NT2/D1 (cell line): ENCODE measurements at places on chromosomes 13 and 19.

DNA sequence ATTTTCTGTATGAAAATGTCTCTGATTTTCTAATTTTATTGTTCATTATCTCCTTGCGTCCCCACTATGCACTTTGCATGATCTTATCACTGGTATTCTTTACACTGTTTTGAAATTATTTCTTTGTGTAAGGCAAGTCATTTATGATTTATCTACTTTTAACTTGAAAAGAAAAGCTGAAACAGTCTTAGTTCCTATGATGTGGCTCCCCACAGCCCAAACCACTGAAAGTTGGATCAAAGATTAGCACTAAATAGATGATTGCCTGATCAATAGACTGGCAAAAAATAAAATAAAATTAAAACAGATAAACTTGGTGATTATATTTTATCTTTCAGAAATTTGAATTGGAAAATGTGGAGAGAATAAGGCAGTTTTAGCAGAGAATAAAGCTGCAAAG, 1101.9 kb downstream of the PCDH9 start:
- no peak for DNase-seq

DNA sequence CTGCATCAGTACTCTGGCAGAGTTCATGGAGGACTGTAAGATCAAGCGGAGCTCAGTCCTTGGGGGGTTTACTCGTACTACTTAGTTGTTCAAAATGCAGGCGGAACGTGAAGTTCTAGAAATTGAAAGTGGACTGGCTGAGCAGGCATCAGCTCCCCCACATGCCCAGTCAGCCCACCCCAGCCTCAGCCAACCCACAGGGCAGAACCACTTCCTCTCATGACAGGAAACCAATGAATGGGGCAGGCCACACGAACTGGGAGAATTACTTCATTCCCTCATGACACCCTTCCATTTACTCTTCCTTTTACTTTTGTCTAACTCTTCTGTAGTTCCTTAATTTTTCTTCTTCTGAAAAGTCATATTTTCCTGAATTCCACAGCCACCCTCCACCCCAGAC, 71.9 kb downstream of the FLT1 start:
- DNase-seq = no peak

DNA sequence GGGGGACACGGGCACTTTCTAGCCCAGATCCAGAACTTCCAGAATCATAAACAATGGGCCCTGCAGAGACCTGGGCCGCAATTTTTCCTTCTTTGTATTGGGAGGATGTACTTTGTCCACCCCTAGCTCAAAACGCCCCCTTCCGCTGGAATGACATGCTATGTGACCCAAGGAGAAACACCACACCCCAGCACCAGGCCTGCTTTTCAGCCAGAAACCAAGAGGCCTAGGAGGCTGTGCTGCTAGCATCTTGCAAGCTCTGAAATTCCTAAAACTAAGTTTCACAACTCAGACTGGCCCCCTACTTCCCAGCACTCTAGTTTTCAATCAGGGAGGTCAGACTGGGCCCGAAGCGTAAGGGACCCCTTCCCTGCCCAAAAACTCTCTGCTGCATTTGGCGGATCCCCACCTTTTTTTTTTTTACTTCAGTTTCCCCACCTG, 538 bp downstream of the LSM4 start:
- no peak for DNase-seq

DNA sequence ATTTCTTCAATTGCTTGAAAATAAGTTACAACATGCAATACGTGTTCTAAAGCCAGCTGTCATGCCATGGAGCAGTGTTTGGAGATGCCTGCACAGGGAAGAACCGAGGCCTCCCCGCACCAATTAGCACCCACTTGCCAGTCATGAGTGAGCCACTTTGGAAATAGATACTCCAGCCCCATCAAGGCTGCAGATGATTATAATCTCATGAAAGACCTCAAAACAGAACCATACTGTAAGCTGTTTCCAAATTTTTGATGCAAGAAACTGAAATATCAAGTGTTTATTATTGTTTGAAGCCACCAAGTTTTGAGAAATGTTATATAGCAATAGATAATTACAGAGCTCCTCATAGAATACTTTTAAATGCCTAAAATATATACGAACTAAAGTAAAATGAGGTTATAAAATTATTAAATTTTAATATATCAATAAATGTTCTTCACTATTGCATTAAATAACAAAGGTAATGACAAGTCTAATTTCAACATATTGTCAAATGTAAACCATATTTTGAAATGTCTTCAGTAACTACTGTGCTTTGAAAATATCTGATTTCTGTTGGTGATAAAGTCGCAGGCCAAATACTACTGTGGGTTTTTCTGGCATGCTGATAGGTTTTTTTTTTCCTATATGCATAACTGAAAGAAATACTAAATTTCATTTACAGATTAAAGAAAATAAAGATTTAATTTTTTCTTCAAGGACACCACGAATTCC, 43.0 kb downstream of the DIAPH3 start:
- DNase-seq = no peak

- DNase-seq = no peak
Observed at GRCh38 chr19:49869009-49869483, 1.7 kb upstream of the PNKP start.

DNA sequence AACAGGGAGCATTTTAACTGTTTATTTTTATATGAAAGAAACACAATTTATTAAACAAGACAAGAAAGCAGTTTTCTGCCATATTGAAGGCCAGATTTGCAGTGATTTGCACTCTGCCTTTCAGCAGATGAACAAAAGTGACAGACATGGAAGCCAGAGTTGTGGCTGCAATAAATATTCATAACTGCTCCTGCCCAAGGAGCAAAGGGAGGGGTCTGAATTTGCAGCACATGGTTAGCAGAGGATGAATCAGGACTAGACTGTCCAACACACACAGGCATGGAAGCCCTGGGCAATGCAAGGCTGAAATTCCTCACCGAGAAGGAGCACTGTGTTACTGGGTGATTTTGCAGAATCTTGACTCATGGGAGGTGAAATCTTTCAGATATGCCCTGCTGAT, 418.2 kb downstream of the DCT start:
- no peak for DNase-seq

DNA sequence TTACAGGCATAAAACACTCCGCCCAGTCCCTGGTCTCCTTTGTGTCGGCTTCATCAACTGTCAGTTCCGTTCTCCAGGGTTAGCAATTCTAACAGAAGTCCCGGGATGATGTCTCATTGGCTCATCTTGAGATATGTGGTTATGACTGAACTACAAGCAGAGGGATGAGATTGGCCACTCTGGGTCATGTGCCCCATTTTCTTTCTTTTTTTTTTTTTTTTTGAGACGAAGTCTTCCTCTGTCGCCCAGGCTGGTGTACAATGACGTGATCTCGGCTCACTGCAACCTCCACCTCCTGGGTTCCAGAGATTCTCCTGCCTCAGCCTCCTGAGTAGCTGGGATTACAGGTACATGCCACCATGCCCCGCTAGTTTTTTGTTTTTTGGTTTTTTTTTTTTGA, 95.4 kb upstream of the MRI1 start:
- no peak for DNase-seq

GRCh38 chr13:53214433-53214832, 185.8 kb downstream of the OLFM4 start:
- no peak for DNase-seq

DNA sequence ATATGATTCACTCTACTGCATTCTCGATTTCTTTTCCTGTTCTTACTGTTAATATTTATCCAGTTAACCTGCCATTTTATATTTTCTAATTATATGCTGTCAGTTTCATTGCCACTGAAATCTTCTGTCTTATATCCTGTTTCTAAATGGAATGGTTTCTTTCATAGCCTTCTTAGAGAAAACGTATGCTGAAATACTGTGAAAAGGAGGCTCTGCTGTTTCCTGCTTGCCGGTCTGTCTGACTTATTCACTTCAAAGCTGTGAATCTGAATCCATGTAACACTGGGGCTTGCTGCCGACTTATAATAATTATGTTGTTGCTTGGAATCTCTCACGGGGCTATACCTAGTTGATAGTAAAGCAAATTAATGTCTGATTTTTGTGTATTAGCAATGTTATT, 80.0 kb downstream of the GPR12 start:
- no peak for DNase-seq

GRCh38 chr13:73948848-73949529, 185.2 kb downstream of the KLF12 start:
- no peak for DNase-seq

GRCh38 chr13:24230428-24231072, 70.0 kb downstream of the SPATA13 start:
- DNase-seq = no peak

DNA sequence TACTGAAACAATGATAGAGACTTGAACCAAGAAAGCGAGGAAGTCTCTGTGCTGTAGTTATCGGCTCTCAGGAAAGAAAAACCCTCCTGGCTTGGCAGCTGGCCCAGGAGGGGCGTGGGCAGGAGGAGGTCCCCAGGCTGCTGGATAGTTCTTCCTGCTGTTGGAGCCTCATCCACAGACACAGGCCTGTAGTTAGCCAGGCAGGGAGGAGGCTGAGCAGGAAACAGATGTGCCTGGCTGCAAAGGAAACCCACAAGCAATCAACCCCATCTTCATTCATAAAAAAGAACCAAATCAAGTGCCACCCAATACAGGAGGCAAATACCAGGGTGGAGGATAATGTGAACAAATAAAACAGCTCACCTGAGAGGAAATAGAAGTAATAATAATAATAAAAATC, 86.2 kb downstream of the IRS2 start:
- DNase-seq = no peak

- DNase-seq = no peak
Observed at GRCh38 chr19:42079276-42079669, 3.3 kb downstream of the ZNF574 start.

DNA sequence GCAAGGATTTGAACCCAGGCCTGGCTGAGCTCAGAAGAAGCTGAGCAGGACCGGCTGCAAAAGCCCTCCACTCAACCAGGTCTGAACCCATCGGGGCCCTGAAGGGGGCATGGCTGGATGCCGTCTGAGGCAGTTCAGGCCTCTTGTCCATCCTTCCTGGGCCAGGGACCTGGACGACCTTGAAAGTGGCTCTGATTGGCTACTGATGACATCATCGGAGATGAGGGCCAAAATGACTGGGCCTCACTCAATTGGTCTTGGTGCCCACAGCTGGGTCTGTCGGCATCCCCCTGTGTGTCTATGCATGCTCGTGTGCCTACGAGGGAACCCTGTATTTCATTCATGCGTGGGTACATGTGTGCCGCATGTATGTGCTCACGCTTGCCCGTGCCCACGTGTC, 71.8 kb downstream of the PTPRS start:
- no peak for DNase-seq

GRCh38 chr13:92315265-92315664, 911.3 kb upstream of the GPC6 start:
- no peak for DNase-seq

- DNase-seq = no peak
Observed at GRCh38 chr13:100722517-100722916, 47.9 kb upstream of the TMTC4 start.

DNA sequence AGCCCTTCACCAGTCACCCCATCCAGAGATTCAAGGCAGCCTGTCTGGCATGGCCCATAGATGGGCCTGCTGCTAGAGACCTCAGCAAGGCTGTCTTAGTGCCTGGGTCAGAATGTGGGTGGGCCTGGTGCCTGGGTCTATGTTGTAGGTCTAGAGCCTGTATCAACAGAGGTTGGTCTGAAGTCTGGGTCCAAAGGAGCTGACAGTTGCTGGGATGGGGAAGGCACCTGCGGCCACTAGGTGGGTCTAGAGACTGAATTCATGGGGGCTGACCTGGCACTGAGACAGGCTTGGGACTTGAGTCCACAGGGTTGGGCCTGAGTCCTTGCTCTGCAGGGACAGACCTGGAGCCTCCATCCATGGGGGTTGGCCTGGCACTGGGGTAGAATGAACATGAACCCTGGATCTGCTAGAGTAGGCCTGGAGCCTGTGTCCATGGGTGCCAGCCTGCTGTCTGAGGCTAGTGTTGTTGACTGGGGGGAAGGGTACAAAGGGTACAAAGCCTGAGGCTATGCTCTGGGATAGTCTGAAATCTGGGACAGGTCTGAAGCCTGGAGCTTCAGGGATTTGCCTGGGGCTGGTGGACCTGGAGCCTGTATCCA, 516.8 kb downstream of the OLFM4 start:
- no peak for DNase-seq

DNA sequence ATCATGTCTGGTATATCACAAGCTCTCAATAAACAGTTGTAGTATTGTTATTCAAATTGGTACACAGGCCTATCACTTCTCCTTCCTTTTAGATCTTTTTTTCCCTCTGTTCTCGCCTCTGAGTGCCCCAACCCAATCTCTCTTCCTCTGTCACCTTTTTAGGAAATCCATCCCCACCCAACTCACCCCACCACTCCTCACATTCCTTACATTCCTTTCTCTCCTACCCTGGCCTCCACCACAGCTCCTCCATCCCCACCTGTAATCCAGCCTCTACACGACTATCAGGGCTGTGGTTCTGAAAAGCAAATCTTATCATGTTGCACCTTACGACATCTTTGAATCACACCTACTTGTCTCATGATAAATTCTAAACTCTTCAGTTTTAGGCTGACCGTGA, 545.4 kb upstream of the GPC6 start:
- peak; percentile 16 for DNase-seq

GRCh38 chr19:17025991-17026658, 485 bp downstream of the CPAMD8 start:
- DNase-seq = no peak

GRCh38 chr19:8487137-8487851, 15.1 kb downstream of the PRAM1 start:
- no peak for DNase-seq

- DNase-seq = no peak
Observed at GRCh38 chr19:4583961-4584669, 24.6 kb upstream of the SEMA6B start.

DNA sequence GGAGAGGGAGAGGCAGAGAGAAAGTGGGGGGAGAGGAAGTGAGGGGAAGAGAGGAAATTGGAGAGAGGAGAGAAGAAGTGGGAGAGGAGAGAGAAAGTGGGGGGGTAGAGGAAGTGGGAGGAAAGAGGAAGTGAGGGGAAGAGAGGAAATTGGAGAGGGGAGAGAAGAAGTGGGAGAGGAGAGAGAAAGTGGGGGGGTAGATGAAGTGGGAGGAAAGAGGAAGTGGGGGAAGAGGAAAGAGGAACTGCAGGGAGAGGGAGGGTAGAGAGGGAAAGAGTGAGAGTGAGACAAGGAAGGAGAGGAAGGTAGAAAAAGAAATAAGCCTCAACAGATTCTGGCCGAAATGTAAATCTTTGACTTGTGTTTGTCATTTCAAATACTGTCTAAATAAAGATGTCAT, 146.6 kb downstream of the KLF12 start:
- no peak for DNase-seq

- no peak for DNase-seq
Observed at GRCh38 chr19:16359964-16360363, 35.3 kb downstream of the KLF2 start.

- DNase-seq = no peak
Observed at GRCh38 chr13:66159511-66159910, 1070.6 kb downstream of the PCDH9 start.

DNA sequence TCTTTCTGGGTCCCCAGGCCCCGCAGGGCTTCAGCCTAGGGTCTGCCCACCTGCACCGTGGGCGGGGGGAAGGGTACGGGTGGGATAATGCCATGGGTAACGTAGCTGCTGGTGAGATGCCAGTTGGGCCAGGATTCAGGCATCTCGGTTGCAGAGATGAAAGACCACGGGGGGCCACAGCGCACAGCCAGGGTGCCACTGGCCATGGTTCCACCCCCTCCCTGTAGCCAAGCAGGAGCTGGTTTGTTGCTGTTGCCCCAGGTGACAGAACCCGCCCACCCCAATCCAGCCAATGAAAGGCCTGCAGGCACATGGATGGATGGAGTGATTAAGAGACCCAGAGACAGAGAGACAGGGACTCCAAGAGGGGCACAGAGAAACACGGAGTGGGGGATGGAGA, 1.0 kb upstream of the CGB7 start:
- DNase-seq = no peak

GRCh38 chr19:44742330-44743061, 6.0 kb upstream of the BCL3 start:
- no peak for DNase-seq
